ENCODE measurements at places on chromosomes 5 and 9.

GRCh38 chr9:103186959-103187358 is 191.8 kb downstream of the CYLC2 start:
- DNase-seq = no peak

DNA sequence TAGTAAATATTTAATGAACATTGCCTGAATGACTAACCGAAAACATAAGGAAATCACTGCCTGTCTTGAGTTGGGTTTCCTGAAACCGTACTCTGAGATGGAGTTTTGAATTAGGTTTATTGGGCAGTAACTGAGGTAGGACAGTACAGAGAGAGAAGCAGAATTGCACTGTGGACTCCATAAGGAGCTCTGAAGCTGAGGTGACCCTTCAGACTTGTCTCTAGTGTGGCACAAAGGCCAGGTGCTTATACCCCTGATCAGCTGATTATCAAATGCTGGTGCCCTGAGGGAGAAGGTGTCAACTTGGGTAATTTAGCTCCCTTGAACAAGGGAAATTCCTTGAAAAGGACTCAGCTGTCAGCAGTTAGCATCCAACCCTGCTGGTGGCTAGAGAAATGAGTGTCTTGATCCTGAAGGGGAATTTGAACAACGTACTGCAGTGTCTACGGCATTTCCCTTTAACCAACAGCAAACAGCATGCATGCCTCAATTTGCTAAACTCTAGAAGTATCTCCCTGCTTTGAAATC is 135.0 kb upstream of the SMARCA2 start:
- no peak for DNase-seq

DNA sequence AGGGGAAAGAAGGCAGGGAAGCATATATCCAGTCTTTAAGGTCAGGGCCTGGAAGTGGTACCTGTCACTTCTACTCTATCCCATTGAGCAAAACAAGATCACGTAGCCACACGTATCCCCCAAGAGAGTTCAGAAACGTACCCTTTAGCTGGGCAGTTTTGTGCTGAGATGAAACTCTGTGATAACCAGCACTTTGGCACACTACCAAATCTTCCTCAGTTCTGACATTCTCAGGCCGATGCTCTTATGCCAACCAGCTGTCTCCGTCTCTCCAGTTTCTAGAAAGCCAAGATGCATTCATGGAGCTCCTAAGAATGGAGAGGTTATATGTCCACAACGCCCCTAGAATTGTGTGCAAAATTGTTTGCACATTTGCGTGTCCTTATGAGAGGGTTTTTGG is 176.6 kb upstream of the MSX2 start:
- no peak for DNase-seq

GRCh38 chr5:143865426-143866025 is 53.6 kb downstream of the HMHB1 start:
- peak; percentile 30 for DNase-seq

GRCh38 chr9:111975709-111976108 is 79.1 kb downstream of the UGCG start:
- no peak for DNase-seq

- DNase-seq = peak; percentile 36
Observed at GRCh38 chr9:83384214-83384613, 154.0 kb downstream of the FRMD3 start.

GRCh38 chr5:54959673-54960418 is 25.5 kb downstream of the ESM1 start:
- no peak for DNase-seq

DNA sequence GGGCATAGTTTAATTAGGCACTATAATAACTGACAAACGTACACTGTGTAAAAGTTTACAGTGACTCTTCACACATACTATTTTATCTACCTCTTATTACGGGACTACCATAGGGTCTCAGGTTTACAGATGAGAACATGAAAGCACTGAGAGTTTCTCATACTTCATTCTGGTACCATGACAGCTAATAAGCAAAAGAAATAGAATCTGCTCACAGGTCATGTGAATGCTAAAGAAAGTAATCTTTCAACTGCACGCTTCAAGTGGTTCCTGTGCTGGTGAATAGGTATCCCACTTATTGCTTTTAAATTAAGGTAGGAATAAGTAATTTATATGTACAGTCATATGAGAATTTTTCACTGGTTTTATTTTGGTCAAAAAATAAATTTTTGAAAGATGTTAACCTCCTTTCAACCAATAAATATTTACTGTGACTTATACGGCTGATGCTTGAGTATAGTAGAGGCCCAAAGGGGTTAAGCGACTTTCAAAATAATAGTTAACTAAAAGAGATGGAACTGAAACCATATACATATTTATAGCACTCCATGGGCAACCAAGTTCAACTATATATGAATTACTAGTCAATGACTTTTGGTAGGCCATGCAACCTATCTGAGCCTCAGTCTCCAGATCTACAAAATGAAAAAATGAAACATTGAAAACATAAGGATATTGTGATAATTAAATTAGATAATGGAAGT is 8.1 kb downstream of the CDKN2A start:
- no peak for DNase-seq

DNA sequence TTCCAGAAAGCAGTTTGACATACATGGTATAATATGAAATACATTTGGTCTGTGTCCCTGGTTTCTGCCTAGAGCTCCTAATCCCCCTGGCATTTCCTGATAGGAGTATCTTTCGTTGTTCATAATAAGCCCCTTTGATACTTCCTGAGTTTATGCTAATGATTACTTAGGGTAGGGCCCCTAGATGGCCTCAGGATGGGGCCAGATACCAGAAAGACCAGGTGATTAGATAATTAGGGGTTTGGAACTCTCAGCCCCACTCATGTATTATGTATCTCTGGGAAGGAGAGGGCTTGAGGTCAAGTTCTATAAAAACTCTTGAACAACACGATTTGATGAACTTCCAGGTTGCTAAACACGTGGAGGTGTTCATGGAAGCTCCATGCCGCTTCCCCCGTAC is 163.3 kb upstream of the ZNF608 start:
- DNase-seq = no peak

DNA sequence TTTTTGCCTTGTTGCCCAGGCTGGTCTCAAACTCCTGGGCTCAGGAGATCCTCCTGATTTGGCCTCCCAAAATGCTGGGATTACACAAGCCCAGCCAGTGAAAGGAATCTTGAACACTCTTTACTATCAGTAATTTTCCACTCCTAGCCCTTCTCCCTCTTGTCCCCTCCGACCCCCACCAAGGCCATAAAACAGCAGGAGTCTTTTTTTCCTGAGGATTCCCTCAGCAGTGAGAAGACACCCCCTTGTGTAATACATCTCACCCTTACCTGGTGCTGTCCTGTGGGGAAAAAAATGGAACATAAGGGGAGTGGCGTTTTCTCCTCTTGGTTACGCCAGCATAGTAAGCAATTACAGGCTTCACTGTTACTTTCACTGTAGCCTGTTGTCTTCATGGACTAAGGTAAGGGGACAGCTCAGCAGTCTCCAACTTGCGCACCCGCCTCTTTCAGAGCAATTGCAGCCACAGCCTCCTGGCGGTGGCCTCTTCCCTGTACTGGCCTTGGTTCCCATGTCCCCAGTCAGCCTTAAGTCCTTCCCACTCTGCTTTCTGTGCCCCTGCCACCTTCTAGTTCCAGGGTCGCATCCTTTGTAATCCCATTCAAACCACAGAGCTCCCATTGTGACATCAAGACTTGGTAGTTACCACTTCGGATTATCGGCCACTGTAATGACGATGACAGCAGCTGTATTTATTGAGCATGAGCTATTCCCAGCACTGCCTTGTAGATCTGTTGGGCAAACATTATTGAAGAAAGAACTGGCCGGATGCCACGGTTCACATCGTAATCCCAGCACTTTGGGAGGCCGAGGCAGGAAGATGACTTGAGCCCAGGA is 10.0 kb downstream of the NAIF1 start:
- DNase-seq = no peak

- DNase-seq = no peak
Observed at GRCh38 chr5:80964919-80965318, 4.8 kb downstream of the RASGRF2 start.

DNA sequence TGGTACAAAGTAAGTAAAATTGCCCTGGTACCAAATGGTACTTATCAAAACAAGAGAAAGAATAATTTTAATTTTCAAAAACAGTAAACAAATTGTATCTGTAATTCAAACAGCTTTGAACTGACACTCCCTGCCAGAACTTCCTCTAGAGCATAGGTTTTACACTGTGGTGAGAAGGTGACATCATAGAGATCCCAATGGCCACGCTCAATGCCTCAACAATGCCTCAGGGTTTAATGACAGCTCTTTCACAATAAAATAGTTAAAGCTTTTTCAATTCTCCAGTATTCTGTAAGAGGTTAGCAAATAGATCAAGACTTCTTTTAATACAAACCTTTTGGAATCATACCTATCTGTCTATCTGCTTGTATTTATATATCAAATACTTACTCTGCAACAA is 437.1 kb downstream of the PRR16 start:
- no peak for DNase-seq

- DNase-seq = peak; percentile 97
Observed at GRCh38 chr9:37903647-37904444, at the start of gene SLC25A51. TSS of gene SLC25A51 (minus strand) at chr9:37904127. CDS start at chr9:37888550, 15,577 bp downstream.

GRCh38 chr9:14218253-14218652 is 95.7 kb downstream of the NFIB start:
- DNase-seq = no peak

DNA sequence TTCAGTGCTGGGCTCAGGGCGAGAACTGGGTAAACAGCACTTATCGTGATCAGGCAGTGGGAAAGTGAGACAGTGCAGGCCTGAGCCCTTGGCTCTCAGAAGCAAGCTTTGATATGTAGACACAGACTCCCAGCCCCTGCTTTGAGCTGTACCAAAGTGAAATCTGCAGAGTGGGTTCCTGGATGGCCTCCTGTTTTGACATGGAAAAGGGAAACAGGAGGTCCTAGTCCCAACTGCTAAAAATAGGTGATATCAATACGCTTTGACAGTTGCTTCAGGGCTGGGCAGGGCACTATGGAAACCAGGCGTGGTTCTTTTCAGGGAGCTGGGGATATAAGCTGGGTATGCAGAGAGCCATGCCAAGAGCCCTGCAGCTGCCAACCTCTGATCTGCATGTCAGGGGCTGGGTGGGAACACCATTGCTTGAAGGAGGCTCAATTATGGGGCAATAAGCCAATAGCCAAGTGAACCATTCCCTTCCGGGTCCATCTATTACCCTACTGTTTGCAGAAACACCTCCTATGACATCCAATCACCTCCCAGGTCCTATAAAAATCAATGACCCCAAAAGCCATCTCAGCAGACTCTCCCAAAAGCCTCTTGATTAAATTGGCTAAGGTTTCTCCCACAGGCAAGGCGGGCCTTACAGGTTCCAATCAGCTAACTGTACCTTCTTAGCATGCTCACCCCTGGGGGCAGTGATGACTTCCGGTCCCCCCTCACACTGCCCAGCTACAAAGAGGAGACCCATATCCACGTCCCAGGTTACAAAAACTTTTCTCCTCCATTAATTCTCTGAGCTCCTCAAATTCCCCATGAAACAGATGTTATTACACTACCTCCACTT is 45.8 kb downstream of the EPB41L4B start:
- DNase-seq = peak; percentile 72

DNA sequence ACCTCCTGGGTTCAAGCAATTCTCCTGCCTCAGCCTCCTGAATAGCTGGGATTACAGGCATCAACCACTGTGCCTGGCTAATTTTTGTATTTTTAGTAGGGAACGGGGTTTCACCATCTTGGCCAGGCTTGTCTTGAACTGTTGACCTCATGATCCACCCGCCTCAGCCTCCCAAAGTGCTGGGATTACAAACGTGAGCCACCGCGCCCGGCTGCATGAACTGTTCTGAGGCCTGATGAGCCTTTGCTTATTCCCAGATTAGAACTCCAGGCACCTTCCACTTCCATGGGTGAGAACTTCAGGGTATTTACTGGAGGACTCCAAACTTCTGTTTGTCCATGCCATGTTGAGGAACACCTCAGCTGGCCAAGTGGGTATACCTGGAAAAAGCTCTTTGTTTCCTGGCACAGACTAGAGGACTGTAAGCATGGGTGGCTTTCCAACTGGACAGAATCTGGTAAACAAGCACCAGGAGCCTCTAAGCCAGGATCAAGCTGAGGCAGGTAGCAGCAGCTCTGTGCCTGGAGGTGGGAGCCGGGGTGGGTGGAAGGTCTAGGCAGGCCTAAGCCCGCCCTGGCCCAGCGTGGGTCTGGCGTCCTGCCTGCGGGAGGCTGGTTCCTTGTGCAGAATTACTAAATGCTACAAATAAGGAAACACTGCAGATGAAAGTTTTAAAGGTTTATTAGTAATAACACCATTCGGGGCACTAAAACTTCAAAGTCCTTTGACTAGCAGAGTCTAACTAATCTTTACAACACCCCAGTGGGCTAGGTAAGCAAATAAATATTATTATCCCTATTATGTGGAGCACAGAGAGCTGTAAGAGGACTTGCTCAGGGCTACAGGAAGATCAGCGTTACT is 78.4 kb downstream of the SEMA5A start:
- no peak for DNase-seq

DNA sequence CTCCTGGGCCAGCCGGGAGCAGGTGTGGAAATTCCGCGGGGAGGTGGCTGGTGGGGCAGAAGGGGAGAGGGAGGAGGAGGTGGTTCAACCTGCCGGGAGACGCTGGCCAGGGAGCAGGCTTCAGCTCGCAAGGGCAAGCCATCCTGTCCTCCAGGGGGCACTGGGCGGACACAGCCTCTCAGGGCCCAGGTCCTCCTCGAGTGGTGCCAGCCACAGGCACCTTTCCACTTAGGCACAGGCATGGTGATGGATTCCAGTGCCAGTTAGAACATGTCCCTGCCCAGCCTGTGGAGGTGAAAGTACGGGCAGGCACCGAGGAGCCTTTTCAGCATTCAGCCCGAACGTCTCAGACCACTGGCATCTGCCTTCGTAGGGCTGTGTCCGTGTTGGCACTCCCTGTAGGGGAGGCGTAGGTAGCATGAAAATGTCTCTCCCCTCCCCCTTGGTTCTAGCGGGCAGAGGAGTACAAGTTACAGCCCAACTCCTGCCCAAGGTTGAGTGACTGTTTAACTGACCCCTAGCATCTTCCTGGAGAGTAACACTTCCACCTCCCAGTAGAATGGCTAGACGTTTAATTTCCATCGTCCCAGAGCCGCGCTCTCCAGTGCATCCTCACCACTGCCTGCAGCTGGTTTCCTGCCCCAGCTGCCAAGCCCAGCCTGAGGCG is 48.9 kb downstream of the DAB2IP start:
- DNase-seq = peak; percentile 39

DNA sequence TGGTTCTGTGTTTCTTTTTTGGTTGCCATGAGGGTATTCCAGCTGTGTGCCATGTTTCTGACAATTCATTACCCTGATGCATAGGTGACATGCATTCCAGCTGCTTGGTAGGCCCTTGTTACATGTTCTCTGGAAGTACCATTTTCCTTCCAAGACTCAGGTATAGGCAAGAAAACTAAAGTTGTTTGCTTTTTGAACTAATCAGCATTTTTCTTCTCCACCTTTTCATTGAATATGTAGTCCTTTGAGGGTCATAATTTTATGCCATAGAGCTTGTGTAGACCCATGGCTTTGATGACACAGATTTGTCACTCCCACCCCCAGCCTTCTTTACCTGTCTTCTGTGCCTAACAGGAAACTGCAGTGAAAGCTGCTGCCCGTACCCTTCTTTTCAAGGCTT is 339.2 kb downstream of the MED10 start:
- no peak for DNase-seq

All from femur (tissue), 1 donor.